ENCODE measurements at places on chromosomes 3 and 15.

DNA sequence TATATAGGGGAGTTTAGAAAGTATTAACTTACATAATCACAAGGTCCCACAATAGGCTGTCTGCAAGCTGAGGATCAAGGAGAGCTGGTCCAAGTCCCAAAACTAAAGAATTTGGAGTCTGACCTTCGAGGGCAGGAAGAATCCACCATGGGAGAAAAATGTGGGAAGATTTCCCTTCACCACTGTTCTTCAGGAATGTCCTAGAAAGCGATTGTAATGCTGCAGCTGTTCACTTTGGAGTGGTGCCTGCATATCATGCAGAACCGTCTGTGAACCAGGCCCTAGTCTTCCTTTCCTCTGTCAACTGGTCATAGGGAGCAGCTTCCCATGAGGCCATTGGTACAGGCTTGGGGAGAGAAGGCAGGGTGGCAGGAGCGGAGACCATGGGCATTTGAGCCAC lies 497.9 kb upstream of the ARPP21 start:
- no peak for DNase-seq

- DNase-seq = no peak
These were observed 39.7 kb downstream of the MYO5C start for GRCh38 chr15:52255935-52256334.

GRCh38 chr3:149898771-149899170 lies 71.9 kb downstream of the PFN2 start:
- DNase-seq = no peak

DNA sequence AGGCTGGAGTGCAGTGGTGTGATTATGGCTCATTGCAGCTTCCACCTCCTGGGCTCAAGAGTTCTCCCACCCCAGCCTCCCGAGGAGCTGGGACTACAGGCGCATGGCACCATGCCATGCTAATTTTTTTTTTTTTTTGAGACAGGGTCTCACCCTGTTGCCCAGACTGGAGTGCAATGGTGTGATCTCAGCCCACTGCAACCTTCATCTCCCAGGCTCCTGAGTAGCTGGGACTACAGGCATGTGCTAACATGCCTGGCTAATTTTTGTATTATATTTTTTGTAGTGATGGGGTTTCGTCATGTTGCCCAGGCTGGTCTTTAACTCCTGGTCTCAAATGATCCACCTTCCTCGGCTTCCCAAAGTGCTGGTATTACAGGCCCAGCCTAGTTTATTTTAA lies 4.0 kb downstream of the TEX9 start:
- no peak for DNase-seq

DNA sequence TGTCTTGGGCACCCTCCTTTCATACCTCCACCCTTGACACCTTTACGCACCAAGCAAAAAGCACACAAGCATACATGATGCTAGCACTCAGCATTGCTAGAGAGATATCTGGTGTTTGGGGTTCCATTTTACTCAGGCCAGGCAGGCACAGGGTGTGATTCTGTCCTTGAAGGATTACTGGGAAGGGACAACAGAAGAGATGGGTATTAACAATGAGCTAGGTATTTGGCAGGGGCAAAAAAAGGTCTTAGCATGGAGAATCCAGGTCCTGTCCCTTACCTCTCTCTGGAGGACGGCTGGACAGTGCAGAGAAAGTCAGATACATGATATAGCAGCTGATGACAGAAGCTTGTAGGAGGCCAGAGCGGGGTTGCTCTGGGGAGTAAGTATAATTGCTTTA lies 3.5 kb downstream of the SERINC4 start:
- DNase-seq = no peak

DNA sequence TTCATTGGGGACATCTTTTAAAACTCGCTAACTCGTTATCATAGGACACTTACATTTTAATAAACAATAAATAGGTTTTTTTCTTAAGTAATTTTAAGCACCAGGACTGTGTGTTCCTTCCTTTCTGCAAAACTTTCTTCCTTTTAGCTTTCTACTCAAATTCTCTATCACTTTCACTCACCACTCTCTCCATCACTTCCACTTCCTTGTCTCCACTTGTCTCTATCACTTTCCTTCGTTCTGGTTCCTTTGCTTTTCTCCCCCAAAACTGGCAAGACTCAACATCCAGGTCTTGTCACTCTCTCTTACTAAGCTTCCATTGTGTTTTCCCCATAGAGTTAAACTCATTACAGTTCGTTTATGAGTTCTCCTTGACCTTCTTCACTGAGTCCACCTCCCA lies 99.0 kb downstream of the ZPLD1 start:
- no peak for DNase-seq

DNA sequence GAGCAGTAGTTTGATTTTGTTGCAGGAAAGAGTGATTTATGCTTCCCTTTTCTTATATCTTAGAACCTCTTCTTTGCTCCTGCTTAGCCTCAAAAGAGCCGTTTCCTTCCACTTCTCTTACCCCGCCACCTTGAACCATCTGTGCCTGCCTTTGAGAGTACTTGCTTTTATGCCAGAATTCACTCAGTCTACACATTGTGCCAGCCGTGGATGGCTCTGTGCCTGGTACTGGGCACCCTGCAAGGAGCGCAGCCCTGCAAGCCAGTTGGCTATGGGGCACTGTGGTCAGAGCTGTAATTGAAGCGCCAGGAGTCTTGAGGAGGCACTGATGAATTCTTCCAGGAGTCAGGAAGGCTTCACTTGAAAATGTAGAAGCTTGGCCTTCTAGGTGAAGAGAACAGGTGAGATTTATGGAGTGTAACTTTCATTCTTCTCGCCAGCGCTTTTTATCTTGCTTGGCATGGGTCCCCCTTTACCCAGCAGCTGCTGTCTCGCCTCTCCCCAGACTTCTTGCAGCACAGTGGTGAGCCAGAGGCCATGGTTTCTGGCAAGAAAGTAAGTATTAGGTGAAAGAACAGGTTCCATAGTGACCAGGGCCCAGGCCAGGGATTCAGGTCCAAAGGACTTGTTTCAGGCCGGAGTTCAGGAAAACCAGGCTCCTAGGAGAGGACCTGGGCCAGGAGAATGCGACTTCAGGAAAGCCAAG lies 4.9 kb downstream of the TMED3 start:
- no peak for DNase-seq

- DNase-seq = no peak
These were observed 140.2 kb upstream of the RBMS3 start for GRCh38 chr3:29140666-29141065.

DNA sequence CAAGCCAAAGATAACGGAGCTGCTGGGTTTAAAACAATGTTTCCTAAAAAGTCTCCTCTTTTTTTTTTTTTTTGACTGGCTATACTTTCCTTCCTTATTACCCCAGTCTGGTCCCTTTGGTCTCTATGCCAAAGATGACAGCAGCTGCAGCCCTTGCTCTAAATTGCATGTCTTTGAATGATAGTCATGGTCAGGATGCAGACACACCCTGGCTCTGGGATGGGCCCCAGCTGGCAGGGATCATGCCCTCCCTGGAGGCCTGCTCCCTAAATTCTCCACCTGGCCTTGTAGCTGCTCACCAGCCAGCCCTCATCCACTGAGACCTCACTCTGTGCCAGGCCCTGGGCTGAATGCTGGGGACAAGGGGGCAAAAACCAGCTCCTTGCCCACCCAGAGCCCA lies 95.8 kb downstream of the MESD start:
- DNase-seq = no peak

GRCh38 chr15:39219608-39220007 lies 361.3 kb upstream of the THBS1 start:
- no peak for DNase-seq

GRCh38 chr3:54857343-54857742 lies 70.5 kb downstream of the LRTM1 start:
- peak; percentile 51 for DNase-seq

DNA sequence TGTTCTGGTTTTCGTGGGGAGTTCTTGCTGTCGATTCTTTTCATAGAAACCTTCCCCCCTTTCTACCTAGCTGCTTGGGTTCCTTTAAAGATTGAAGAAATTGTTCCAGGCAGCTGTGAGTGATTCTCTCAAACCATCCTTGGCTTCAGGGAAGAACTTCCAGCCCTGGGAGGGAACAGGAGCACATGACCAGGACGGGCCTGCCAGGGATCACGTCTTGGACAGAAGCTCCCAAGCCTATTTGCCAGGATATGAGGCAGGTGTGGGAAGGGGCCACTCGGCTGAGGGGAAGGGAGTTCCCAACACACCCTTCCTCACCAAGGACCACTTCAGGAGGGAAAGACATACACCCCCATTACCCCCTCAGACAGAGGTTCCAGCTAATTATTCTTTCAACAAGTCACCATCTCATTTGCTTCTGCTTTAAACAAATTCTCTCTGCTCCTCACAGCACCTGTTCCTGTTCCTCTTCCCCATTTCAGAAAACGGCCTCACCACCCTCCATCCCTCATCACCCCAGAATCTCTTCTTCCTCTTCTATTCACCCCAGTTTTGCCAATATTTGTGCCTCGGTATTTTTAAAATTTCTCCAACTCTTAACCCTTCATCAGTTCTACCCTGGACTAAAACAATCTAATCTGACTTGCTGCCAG lies 62.5 kb downstream of the WHAMM start:
- no peak for DNase-seq

GRCh38 chr3:37241880-37242279 lies 67.5 kb upstream of the LRRFIP2 start:
- DNase-seq = no peak

DNA sequence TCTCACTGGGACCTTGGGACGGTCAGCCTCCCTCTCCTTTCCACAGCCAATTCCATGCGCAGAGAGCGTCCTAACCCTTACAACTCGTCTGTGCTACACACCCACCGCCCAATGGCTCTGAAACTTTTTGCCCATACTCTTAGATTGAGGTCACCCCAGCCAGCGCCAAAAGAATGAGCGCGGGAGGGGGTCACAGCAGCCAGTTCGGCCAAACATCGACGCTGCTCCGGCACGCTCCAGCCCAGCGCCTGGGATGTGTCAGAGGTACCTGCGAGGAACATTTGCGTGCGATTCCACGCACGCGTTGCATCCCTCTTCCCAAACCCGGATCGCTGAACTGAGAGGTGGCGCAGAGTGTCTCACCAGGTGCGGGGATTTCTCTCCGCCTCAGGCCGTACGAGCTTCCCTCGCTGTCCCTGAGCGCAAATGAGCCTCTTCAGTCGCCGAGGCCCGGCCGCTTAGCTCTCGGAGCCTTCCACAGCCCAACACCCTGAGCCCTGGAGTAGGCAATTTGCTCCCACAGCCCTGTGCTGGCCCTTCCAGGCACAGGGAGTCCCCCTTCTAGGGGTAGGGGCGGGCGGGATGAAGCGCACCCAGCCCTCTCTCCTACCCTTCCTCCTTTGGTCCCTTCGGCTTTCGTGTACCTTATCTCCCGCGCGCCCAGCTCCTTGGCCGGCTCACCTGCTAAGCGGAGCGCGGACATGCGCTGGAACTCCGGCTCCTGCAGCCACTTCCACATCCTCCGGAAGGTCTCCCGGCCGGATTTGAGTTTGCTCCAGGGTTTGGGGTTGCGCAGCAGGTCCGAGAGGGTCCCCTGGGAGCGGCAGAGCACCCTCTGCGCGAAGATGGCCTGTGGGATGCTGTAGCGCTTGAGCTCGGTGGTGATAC lies 1.8 kb downstream of the ONECUT1 start:
- no peak for DNase-seq

- DNase-seq = no peak
These were observed 19.7 kb downstream of the DENND6A start for GRCh38 chr3:57673156-57673555.

DNA sequence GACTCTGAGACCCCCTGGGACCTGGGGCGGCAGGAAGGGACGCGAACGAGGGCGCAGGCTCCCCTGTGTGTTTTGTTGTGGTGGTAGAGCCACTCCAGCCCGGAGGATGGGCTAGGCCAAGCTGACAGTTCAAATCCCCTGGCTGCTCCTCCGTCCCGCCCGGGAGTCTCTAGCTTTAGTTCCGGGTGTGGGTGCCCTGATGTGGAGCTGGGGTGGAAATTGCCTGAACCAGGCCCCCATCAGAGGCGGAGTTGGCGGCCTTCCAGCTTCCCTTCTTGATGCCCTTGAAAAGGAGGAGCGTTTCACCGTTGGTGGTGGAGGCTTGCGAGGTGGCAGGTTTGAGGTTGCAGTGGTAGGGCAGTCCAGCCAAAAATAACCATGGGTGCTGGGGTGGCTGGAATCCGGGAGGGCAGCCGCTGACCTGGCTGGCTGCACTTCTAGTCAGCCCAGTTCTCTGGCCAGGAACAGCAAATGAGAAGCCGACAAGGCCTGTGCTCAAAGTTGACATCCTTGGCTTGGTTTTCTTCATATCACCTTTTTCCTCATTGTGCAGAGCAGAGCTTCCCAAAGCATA lies 817 bp downstream of the CLK3 start:
- peak; percentile 68 for DNase-seq

DNA sequence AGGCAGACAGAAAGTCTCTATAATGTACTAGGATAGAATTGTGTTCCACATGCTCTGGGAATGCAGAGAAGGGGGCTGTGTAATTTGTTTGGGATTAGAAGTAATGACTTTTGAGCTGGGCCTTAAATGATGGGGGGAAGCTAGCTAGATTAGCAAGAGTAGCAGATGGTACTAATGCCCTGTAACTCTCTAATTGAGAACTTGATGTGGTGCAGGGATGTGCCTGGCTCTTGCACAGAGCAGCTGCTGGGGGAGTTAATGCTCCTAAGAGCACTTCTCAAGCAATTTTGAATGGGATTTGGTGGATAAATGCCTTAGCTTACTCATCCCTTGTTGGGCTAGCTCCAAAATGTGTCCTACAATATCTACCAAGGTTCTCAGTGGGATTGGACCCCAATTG lies 12.4 kb upstream of the SYN2 start:
- no peak for DNase-seq

GRCh38 chr15:99844150-99844549 lies 110.9 kb upstream of the LYSMD4 start:
- DNase-seq = no peak

DNA sequence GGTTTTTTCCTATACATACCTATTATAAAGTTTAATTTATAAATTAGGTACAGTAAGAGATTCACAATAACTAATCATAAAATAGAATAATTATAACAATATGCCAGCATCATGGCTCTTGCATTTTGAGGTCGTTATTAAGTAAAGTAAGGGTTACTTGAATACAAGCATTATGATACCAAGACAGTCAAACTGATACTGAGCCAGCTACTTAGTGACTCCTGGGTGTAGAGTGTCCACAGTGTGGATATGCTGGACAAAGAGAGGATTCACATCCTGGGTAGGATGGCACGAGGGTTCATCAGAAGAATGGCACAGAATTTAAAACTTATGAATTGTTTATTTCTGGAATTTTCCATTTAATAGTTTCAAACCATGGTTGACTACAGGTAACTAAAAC lies 157.2 kb upstream of the IL12A start:
- no peak for DNase-seq

DNA sequence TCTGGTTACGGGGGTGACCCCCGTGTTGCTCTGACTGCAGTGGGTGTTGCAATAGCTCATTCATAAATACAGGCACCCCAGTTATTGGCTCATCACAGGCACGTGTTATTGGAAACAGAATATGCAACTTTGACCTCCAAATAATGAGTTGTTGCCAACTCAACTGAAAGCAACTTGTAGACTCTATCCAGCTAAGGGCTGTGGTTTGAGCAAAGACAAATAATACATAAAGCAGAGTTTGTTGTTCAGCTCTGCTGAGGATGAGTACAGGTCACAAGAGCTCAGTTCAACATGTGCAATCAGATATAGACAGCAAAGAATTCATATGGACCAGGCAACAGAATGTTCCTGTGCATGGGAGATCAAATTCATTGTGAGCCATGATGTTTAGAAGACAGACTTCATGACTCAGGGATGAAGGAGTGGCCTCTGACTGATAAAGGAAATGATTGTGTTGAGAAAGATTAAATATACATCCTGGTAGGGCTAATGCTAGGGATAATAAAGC lies 87.6 kb upstream of the LRIG1 start:
- DNase-seq = no peak

- DNase-seq = peak; percentile 94
These were observed 62.9 kb upstream of the NR2E3 start for GRCh38 chr15:71747128-71748083.

All from ACHN (cell line).